ENCODE measurements at places on chromosomes 12 and 14.

GRCh38 chr14:52315355-52315718 lies 1.2 kb downstream of the PTGER2 start:
- no peak for DNase-seq

GRCh38 chr12:109697270-109697553 lies 16.4 kb upstream of the FAM222A start:
- no peak for DNase-seq

DNA sequence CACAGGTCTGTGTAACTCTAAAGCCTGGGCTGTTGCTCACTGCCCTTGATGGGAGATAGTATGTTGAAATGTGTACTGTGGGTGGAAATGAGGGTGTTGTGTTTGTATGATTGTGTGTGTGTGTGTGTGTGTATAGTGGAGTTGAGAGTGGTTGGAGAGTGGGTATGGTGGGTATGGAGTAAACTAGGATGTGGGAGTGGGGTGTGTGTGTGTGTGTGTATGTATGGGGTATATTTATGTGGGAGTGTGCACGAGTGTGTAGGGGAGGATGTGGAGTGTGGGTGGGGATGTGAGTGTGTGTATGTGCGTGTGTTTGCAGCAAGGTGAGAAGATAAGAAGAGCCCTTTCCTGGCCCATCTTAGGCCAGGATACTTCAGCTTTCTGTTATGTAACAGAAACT lies 22.3 kb downstream of the RPH3A start:
- DNase-seq, result no peak

DNA sequence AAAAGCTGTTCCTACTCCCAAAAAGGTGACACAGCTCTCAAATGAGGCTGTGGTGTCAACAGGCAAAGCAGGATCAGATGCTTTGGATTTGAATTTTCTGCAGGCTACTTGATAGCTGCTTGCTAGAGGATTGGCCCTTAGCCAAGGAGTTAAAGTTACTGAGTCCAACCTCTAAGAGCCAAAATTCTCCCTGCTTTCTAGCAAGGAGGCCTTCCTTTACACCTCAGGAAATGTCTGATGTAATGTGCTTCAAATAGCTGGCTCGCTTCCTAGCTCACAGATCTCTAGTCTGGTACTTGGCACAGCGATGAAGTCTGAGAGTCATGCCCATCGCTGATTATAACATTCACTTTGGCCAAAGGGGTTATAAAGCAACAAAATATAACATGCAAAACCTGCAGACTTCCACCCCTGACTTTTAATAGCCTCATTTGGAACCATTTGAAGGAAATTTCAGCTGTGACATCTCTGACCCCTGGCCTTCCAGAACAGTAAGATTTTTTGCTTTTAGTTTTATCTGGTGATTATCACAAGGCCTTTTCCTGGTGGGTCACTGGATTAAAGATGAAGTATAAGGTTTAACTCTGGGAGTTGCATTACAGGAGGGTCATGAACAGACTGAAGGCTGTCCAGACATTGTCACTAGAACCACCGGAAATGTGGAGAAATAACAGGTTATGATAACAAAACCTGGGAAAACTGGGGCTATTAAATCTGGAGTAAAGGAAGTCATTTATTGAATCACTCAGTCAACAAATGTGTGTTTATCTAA lies 189.7 kb downstream of the EPS8 start:
- no peak for DNase-seq

DNA sequence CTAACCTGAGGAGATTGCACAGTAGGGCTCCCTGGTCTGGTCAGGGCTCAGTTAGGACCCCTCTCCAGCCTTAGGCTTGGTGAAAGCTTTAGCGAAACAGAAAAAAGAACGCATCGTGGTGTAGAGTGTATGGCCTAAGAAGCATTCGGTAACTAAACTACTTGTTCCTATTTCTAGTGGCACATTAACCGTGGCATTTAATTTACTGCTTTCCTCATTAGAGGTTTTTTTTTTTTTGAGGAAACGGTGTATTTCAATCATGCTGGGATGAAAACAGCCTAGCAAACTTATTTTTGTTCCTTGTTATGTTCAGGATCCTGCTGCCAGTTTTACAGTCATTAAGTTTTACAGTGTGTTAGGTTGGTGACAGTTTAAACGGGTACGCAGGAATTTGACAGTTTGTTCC lies 518 bp upstream of the OSBPL8 start:
- no peak for DNase-seq

GRCh38 chr12:131196220-131196619 lies 242.5 kb downstream of the ADGRD1 start:
- no peak for DNase-seq

GRCh38 chr12:21459474-21459873 lies 22.0 kb downstream of the PYROXD1 start:
- DNase-seq, result no peak

DNA sequence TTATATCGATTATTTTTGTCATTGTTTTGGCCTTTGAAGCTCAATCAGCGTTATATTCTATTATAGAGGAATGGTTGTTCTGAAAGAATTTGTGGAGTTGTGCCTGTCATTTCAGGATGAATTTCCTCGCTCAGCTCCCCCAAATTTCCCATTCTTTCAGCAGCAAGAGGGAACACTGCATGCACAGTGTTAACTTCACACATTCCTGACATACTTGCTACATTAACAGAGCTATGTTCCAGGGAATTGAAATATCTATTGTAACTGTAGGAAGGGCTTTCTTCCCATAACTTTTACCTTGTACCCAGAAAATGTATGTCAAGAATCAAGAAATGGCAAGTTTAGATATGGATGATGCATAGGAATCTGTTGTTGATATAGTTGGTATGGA lies 379.0 kb downstream of the LRIG3 start:
- no peak for DNase-seq

DNA sequence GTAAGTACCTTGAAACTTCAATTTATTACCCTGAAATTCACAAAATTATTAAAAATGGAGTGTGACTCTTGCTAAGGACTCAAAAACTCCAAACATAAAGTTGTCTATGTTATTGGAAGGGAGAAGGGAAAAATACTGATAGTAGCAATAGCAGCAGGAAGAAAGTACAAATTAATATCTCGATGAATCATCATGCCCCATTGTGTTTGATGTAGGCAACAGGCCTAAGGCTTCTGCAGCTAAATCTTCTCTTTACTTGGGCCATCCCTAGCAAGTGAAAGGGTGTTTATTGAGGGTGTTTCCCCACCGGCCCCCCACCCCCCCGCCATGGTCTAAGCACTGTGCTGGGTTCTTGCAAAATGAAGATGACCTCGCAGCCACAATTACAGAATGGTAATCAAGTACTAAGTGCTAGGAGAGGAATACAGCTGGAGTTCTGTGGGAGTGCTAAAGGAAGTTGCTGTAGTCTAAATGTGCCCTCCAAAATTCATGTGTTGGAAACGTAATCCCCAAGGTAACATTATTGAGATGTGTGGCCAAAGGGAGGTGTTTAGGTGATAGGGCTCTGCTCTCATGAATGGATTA lies 76.5 kb downstream of the SNAPC1 start:
- DNase-seq, result no peak

DNA sequence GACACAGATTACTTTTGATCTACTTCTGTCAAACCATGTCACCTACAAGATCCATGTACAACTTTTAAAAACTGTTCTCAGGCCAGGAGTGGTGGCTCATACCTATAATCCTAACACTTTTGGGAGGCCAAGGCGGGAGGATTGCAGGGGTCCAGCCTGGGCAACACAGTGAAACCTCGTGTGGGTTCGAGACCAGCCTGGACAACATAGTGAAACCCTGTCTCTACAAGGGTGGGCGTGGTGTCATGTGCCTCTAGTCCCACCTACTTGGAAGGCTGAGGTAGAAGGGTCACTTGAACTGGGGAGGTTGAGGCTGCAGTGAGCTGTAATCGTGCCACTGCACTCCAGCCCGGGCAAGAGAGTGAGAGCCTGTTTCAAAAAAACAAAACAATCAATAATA lies 5.7 kb downstream of the WDR20 start:
- no peak for DNase-seq

- no peak for DNase-seq
Observed at GRCh38 chr12:12930633-12931219, 21.2 kb downstream of the GPRC5D start.

DNA sequence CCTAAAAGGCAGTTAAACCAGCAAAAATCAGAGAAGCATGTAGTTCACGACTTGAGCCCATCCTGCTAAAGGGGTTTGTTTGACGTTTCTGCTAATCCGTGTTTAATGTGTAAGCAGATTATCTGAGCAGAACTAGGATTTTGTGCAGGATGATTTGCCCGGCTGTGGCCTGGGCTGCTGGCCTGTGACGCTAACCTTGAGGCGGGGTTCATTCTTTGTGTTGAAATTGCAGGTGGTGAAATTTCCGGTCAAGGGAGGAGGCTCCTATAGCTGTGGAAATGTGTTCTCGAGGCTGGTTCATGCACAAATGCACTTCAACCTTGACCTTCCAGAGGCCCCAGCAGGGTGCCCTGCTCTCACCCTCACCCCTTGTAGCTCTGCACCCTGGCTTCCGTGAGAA lies 63.7 kb downstream of the SLC24A4 start:
- no peak for DNase-seq

DNA sequence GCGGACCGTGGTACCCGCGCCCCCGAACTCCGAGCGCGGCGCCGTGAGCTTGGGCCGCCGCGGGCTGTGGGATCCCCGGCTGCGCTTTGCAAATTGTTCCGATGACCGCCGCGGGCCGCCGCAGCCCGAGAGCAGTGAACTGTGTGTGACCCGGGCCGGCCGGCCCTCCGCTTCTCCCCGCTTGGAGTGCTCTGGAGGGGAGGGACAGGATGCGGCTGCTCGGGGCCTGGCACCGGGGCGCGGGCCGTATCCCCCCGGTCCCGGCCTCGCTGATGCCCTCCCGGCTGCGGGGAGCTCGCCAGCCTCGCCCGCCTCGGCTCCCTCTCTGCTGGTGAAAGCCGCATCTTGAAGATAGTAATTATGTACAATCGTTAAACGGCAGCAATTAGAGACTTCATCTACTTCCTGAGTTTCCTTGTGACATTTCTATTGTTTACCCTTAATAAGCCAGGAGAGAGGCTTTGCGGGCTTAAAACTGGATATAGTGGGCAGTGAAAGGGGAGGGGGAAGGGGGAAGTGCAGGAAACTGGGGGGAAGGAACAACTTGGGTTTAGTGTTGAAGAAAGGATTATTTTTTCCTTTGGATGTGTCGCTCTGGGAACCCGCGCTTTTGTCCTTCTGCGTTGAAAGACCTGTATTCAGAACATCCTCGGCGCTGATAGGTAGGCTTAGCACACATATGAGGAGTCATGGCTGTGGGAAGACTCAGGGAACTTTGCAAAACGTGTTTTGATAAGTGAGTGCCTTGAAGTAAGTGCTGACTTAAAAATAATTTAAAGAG lies 1.2 kb downstream of the PELI2 start:
- DNase-seq, result peak; percentile 69

DNA sequence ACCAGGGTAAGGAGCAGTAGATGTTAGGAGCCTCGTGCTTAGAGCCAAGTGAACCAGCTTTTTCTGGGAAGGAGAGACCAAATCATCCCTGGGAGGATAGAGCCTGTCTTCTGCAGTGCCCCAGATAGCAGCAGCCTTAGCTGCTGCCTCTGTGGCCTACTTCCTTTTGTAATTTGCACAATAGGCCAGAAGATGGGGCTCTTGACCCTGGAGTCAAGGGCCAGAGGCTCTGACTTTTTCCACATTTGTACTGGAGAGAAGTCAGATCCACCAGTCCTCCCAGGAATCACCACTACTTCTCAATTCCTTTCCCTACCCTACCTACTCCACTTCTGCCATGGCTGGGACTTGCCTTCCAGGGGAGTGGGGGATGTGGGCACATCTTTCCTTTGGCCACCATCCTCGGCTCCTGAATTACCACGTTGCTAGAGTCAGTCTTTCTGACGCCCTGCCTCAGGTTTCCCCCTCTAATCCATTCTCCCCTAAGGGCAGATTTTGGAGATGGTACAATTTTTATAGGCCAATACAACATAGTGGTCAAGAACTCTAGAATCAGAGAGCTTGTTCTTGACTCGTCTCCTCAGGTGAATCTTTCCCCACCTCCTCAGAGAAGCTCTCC lies 3.3 kb upstream of the SLC4A8 start:
- peak; percentile 69 for DNase-seq

GRCh38 chr12:66152732-66153131 lies 17.1 kb downstream of the TMBIM4 start:
- DNase-seq, result no peak

DNA sequence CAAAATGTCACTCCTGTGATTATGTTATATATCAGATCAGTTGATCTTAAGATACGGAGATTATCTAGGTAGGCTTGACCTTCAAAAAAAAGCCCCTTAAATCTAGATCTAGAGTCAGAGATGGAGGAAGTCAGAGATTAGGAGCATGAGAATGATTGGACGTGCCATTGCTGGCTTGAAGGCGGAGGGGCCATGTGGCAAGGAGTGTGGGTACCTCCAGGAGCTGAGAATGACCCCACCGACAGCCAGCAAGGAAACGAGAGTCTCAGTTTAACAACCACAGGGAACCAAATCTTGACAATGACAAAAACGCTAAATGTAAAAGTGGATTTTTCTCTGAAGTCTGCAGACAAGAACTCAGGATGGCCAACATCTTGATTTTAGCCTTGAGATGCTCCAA lies 32.5 kb upstream of the MANSC4 start:
- no peak for DNase-seq

DNA sequence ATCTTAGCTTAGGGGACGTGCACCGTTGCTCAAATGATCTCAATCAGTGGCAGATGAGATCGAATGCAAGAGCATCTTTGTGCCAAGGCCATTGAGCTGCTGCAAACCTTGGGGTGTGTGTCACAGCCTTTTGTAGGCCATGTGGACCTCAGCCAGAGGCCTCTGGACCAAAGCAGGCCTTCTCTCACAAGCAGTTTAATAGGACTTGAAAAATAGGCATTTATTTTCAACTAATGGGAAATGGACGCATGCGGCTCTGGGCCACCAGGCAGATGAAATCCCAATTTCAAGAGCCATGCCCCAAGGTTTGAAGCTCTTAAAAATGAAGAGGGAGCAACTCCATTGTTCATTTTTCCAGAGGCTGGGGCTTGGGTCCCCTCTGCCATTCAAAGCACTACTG lies 87.3 kb downstream of the TTC7B start:
- DNase-seq, result no peak

DNA sequence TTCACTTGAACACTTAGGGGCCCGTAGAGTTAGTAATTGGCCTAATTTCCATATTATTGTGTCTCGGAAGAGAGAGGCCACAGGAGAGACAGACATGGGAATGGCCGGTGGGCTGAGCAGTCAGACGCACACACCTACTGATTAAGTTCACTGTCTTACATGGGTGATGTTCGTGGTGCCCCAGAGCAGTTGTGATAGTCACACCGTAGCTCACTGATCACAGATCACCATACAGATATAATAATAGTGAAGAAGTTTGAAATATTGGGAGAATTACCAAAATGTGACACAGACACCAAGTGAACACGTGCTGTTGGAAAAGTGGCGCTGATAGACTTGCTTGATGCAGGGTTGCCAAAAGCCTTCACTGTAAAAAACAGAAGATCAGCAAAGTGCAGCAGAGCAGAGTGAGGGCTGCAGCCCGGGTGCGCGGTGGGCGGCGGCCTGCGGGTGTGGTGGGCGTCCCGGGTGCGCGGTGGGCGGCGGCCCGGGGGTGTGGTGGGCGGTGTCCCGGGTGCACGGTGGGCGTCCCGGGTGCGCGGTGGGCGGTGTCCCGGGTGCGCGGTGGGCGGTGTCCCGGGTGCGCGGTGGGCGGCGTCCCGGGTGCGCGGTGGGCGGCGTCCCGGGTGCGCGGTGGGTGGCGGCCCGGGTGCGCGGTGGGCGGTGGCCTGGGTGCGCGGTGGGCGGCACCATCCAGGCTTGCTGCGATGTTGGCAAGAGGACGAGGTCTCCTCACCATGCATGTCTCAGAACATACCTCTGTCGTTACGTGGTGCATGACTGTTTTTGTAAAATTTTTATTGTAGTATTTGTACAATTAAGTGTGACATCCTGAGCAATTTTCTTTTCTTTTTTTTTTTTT lies 34.3 kb upstream of the TEX22 start:
- DNase-seq, result no peak

Data from Peyer's patch (tissue), 4 donors.